Aortic smooth muscle cell (primary cell): ENCODE measurements at places on chromosomes 4 and X. TPM values are rescaled to one million over a fixed set of nuclear protein-coding genes. Genes with fewer than 3 reads are reported as not detected.

Gene DCHS2
- total RNA-seq: under 0.01 and 0.87 TPM in 2 replicates

Gene NMU
- total RNA-seq: not detected in 2 replicates

Gene CLCN4
- 5.8 and 6.3 TPM in 2 replicates for total RNA-seq

Gene SERTM2
- not detected in 2 replicates for total RNA-seq

Gene IQSEC2
- 4.5 and 4.8 TPM in 2 replicates for total RNA-seq

Gene SPANXN4
- total RNA-seq: not detected in 2 replicates

Gene MUC7
- total RNA-seq: not detected in 2 replicates

Gene MAGEC2
- not detected in 2 replicates for total RNA-seq

Gene VCX
- not detected in 2 replicates for total RNA-seq

Gene GIMD1
- not detected in 2 replicates for total RNA-seq

Gene SPARCL1
- total RNA-seq: 0.13 and 0.19 TPM in 2 replicates
